Left lung (tissue), 14 donors: ENCODE measurements at places on chromosomes 13 and 19. TPM values are rescaled to one million over a fixed set of nuclear protein-coding genes. Genes with fewer than 3 reads are reported as not detected.

IGFL3 gene
- not detected for polyA plus RNA-seq

LILRA1 gene
- polyA plus RNA-seq: 0.58 TPM

CYP4F2 gene
- polyA plus RNA-seq: not detected

SMIM17 gene
- 3.8 TPM for polyA plus RNA-seq

PEG3 gene
- 21.8 TPM for polyA plus RNA-seq

MAG gene
- polyA plus RNA-seq: 1.3 TPM

CGB3 gene
- polyA plus RNA-seq: not detected

CEBPA gene
- polyA plus RNA-seq: 12.2 TPM

PSG2 gene
- polyA plus RNA-seq: 0.27 TPM

ZNF285 gene
- polyA plus RNA-seq: 11.5 TPM

LAIR2 gene
- polyA plus RNA-seq: not detected

DPF1 gene
- 4.2 TPM for polyA plus RNA-seq

TICAM1 gene
- polyA plus RNA-seq: 5.6 TPM

ZNF382 gene
- polyA plus RNA-seq: 12.5 TPM

ZNF534 gene
- 1.1 TPM for polyA plus RNA-seq

LIM2 gene
- not detected for polyA plus RNA-seq

KLF2 gene
- polyA plus RNA-seq: 40.4 TPM

MBD3L2 gene
- polyA plus RNA-seq: not detected

IGLON5 gene
- polyA plus RNA-seq: 1.0 TPM

DACT3 gene
- polyA plus RNA-seq: 53.4 TPM

CCDC194 gene
- polyA plus RNA-seq: 0.27 TPM

ZNF491 gene
- 9.4 TPM for polyA plus RNA-seq

IGSF23 gene
- 0.17 TPM for polyA plus RNA-seq

BRSK1 gene
- polyA plus RNA-seq: 17.1 TPM
